Kidney tubule cell (primary cell): ENCODE measurements at places on chromosomes 6 and 20.

DNA sequence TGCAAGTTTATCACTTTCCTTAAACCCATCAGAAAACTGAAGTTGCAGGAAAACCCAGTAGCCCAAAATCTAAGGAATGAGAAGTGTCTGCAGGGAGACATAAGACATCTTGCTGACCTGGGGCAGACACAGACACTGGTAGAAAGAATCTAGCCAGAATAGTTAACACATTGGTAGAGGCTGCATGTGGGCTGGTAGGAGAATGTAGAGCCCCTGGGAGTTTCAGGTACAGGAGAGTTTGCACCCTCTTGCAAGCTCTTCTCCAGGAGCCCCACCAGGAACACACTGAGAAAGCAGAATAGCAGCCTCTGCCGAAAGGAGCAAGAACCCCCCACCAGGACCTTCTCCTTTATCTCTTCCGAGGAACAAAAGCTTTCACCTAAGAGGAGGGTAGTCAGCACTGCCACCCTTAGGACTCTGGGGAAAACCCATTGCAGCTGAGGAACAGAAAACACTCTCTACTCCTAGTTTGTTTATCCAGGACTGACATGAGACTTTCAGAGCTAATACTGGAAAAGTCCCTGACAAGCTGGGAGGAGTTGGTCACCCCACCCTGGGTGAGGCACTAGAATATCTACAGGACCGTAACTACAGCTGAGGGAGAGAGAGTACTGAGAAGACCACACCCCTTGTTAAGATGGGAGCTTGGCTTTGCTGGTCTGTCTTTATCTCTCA lies 10.5 kb upstream of the OGFRL1 start:
- DNase-seq = no peak

- DNase-seq = no peak
Measured at GRCh38 chr6:73867411-73867810, 171.4 kb downstream of the CD109 start.

GRCh38 chr20:50311308-50312001 lies 120.8 kb downstream of the CEBPB start:
- no peak for DNase-seq

- no peak for DNase-seq
Measured at GRCh38 chr6:106318061-106318460, 7.5 kb downstream of the ATG5 start.

- no peak for DNase-seq
Measured at GRCh38 chr6:42864602-42865001, 14.8 kb upstream of the RPL7L1 start.

GRCh38 chr6:48197941-48198340 lies 86.9 kb upstream of the PTCHD4 start:
- DNase-seq = no peak

- DNase-seq = peak; percentile 39
Measured at GRCh38 chr6:17013701-17014100, 88.1 kb upstream of the STMND1 start.

DNA sequence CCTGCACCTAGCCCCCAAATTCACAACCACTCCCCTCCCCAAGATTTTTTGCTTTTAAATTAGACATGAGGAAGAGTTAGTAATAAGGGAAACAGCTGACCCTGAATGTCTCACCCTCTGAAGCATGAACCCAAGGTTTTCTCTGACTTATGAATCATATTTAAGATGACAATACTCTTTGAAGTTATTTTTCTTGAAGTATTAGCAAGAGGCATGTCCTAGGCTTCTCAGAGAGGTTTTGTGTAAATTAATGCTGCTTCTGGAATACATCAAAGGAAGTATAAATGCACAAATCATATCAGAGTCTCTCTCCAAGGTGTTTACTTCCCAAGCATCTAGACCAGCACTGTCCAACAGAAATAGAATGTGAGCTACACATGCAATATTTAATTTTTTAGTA lies 408.1 kb upstream of the MARCKS start:
- DNase-seq = peak; percentile 52

- no peak for DNase-seq
Measured at GRCh38 chr6:73569121-73569520, 48.3 kb upstream of the EEF1A1 start.

- no peak for DNase-seq
Measured at GRCh38 chr6:118316796-118317384, 231.2 kb upstream of the PLN start.

- DNase-seq = peak; percentile 57
Measured at GRCh38 chr6:143223895-143224294, 163.2 kb downstream of the AIG1 start.

DNA sequence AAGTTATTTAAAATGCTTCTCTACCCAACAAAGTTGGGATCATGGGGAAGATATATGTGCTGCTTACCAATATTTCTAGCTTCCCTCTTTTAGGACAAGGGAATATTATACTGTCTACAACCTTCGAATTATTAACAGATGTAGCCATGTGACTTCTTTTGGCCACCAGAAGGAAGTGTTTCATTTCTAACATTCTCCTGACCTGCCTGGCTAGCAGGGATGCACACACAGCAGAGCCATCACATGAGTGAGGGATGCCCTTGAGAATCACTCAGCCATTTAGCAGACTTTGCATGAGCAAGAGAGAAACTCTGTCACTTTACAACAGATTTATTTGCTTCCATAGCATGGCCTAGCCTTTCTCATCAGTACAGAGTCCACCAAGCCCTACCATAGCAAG lies 230.7 kb upstream of the MARCKS start:
- DNase-seq = peak; percentile 73

DNA sequence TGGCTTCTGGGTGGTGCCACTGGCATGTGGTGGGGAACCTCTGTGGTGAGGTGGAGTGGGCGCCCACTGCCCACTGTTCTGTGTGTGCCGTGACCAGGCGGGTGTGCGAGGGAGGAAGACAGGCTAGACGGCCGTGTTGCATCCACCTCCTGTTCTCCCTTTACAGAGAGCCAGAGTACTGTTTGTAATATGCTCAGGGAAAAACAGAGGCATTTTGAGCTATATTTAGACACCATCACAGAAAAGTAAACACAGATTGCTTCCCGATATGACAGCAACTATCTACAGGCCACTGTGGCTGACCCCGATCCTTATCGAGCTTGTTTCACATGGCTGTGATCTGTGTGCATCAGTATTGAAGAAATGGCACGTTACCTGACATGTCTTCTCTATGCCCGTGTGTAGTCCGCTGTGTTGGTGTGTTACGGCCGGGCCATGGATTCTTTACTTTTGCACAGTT lies 45.6 kb downstream of the ARID1B start:
- DNase-seq = no peak

DNA sequence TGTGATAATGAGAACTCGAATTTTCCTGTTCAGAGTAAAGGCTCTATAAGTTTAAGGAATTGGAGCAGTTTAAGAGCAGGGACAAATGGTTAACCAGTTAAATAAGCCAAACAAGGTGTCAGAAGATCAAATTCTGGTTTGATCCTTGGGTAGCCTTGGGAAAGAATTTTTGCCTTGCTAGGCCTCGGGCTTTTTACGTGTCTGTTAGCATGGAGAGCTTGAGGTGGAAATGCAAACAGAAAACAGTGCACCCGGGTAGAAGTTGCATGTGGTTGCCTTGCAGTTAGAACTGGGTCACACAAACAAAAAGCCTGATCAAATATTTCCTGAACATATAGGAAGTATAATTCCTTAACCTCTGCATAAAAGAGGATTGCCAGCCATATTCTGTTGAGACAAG lies 58.3 kb downstream of the RIN2 start:
- no peak for DNase-seq

DNA sequence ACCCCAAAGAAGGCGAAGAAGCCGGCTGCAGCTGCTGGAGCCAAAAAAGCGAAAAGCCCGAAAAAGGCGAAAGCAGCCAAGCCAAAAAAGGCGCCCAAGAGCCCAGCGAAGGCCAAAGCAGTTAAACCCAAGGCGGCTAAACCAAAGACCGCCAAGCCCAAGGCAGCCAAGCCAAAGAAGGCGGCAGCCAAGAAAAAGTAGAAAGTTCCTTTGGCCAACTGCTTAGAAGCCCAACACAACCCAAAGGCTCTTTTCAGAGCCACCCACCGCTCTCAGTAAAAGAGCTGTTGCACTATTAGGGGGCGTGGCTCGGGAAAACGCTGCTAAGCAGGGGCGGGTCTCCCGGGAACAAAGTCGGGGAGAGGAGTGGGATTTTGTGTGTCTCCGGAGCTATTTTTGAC lies 69.6 kb downstream of the HFE start:
- no peak for DNase-seq
